ENCODE measurements at places on chromosomes 5 and 9.
A peak's percentile ranks its signal among the peaks of the same experiment; 100 is the strongest.

GRCh38 chr5:63025679-63026078 lies 447.1 kb downstream of the LRRC70 start:
- DNase-seq: no peak

GRCh38 chr5:165393839-165394238 lies 1888.4 kb downstream of the MAT2B start:
- no peak for DNase-seq

DNA sequence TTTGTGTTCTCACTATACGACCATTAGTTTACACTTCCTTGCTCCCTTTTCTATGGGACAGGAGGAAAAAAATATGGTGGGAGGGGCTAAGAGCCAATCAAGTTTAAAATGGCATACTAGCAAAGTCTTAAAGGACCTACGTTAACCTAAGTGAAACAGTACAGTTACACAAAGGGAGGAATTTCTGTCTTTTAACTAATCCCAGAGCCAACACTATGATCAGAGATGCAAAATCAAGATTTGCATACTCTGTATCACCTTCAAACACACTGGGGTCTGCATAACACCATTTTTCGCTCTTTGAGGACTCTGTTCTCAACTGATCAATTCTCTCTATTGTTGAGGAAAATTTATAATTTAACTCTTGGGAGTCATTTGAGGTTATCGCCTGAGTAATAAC lies 49.8 kb downstream of the ALDH1A1 start:
- DNase-seq: no peak

- DNase-seq: no peak
Measured at GRCh38 chr5:118968925-118969375, 19.4 kb downstream of the DTWD2 start.

DNA sequence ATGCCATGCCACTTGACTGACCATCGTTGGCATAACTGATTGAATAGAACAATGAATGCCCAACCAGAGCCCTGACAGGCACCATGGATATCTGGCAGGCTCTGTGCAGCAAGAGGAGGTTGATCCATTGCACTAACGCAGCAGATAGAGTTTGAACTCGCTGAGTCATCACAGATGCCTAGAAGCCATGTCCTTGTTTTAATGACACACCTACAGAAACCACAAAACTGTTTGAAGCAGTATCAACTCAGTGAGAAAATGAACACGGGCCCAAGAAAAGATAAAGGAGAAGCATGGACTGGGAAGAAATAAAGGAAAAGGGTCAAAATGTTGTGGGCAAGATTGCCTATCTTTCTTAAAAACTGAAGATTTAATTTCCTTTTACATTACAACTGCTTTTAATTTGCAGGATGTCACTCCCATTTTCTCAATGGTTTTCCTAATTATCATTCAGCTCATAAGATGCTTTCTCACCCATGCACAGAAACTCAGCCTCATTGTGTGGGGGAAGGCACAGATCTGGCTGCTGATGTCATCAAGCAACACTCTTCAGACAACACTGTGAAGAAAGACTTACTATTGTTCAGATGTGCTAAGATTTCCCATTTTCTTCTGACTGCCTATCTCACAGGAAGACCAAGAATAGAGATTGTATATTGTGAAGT lies 129.0 kb downstream of the PIK3R1 start:
- DNase-seq: no peak

GRCh38 chr9:128712451-128713410 lies 10.4 kb downstream of the PKN3 start:
- no peak for DNase-seq

DNA sequence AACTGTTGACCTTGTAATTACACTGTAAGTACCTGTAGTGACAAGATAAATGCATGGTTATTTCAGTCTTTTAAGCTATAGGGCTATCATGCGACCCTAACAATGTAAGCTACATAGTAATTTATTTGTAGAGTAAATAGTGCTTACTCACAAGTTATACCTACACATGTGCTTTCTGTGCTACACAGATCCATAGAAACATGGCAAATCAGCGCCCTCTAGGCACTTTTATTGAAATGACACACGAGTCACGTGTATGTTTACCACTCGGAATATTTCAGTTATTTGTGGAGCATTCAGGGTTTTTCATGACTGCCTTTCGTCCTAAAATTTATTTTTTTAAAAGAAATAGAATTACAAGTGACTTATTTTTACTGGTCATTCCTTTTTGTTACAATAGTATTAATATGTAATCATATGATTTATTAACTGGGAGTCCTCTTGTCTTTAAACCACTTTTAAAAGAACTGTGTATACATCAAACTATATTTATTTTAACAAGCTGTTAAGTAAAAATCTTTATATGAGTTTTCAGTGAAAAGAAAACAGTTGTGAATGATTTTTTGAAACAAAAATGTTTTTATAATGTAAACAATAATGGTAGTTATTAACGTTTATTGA lies 1242.3 kb upstream of the WWC1 start:
- DNase-seq: peak; percentile 48

DNA sequence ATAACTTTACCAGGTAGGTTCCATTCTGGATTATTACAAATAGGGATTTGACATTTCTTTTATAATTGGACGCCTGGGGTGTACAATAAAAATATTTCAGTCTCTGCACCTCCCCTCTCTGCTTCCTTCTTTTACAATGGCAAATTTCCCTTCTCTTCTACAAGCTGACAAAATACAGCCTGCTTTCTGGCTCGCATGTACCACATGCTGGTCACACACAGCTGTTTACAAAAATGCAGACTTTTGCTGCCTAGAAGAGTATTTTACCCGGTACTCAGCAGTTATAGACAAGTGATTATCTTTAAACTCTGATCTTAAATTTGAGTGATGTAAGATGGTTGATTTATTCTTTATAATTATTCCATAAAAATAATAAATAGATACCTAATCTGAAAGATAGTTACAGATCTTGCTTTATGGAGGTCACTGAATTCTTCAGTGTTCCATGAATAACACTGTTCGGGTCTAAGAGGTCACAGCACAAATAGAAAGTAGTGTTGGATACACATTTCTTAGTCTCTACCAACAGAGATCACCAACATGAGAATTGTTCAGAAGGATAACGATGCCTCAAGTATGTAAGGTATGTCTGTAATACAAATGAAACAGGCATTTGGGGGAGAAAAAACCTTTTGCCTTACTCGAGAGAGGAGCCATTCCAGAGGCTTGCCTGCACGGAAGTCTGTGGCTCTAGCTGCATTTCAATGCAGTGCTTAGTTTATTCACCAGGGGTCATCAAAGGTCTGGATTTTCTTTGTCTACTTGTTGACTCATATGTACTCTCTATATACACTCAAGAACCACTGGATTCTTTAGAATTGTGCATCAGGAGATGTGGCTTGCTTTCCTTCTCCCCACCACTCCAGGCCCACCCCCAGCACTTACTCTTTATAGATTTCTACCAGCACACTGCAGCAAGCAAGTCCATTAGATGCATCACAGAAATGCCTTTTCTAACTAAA lies 206.6 kb upstream of the RFX3 start:
- DNase-seq: peak; percentile 76

DNA sequence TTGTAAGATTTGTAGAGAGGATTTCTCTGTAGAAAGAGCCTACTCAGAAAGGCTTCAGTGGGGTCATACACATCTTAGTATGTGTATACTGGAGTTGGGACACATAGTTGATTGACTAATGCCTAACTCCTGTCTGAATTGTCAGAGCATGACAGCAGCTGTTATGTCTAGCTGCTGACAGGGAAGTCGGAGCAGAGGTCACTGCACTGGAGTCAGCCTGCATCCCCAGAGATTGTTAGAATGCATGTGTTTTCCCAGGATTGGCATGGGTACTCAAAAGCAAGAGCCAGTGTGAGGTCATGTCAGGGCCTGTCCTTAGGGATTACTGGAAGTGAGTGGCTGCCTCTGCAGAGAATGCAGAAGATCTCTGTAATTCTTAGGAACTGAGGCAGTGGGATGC lies 82.7 kb downstream of the ITGA1 start:
- DNase-seq: no peak

DNA sequence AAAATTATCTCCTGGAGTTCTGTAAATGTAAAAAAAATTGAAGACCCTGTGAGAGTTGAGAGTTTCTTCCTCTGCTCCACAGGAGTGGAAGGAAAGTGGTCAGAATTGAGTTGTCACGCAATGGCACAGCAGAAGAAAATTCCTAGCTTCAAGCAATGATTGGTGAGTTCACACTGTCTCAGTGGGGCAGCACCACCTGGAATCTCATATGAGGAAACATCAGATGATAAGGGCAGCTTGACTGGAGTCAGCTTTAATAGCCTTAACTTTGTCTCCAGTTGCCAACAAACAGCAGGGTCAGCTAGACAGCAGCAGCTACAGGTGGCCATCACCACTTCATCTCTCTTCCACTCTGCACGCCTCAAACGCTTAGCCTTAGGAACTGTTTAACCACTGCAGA lies 211.1 kb downstream of the EFNA5 start:
- no peak for DNase-seq
